Suprapubic skin (tissue), 4 donors: ENCODE measurements at places on chromosomes 5 and 9. TPM values are rescaled to one million over a fixed set of nuclear protein-coding genes. Genes with fewer than 3 reads are reported as not detected.

DNA sequence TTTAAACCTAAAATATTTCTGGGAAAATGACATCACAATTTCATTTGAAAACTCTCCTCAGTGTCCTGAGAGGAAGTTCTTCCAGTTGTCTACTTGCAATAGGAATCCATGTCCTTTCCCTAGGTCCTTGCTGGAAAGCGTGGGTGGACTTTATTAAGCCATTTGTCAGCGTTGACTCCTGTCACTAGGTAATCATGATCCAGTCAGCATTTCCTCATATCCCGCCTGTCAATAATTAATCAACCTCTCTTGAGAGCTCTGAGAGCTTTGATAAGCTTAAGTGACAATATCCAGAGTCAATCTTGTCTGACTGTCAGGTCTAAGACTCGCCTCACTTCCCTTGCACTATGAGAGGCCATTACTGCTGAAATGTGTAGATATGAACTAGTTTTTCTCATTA lies 107.2 kb upstream of the SLIT3 start:
- no peak for DNase-seq

- no peak for DNase-seq
Measured at GRCh38 chr9:4066120-4066519, 233.7 kb downstream of the GLIS3 start.

GRCh38 chr9:37309136-37309535 lies 113.4 kb upstream of the GRHPR start:
- DNase-seq, result no peak

- DNase-seq, result no peak
Measured at GRCh38 chr9:33318781-33319180, 28.5 kb downstream of the NFX1 start.

DNA sequence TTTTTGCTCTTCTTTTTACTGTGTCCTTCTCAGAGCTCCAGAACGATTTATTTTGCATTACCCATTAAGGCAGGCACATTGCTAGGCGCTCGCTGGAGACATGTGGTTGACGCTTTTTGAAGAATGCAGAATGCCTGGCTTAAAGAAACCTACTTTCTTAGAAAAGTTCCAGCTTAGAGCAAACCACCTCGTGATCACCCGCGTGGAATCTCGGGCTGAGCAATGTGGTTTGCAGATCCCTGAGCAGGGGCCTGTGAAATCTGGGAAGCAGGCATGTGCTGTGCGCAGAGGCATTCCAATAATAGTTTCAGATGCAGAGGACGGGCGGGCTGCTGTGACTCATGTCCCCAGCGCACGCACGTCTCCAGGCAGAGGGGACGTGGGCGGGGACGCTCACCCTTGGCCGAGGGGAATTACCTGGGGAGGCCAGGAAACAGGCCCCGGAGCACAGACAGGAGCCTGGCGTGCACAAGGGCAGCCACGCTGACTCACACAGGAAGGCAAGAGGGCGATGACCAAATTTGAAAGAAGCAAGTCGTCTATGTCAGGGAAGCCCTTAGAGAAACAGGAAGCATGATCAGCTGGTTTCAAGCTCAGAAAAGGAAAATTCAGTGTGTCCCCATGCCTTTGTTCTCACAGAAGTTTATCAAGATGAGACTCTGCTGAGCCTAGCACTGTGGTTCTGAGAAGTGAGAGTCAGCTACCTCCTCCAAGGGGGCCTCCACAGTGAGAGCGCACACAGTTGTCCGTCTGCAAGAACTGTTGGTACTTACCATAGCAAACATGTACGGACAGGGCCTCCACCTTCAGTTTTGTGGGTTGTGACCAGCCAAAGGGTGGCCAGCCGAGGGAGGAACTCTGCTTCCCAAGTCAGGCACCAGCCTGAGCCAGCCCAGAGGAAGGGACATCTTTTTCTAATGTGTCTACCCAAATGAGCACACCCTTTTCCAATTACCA lies 218.6 kb downstream of the PIK3R1 start:
- DNase-seq, result peak; percentile 94

DNA sequence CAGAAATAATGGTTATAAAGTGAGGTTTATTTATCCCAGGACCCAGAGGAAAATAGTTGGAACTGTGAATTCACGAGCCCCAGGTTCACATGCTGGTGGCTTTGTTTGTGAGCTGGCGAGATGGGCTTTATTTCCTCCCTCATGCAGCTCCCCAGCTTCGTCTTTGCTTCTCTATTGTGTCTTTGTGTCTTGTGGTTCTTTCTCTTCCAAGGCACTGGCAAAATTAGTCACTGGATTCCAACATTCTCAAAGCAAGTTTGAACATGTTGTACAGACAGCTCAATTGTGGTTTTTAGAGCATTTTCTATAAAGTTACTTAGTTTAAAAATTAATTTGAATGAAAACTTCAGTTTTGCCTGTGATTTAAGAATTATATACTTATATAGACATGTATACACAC lies 7.2 kb downstream of the NDUFS6 start:
- DNase-seq, result no peak

DNA sequence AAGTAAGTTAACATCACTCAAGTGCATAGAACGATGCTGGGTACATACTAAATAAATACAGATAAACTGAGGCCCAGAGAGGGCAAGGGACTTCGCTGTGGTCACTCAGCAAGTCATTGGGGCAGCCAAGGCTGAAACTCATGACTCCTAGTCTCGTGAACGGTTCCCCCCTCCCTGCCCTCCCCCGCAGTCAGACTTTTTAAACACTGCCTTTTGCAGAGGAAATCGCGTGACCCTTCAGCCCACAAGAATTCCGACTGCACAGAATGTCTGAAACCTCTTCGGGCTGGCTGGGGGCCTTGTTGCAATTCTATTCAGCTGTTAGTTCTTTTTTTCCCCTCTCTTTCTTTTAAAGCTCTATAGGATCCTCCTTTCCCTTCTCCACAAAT lies 28.1 kb downstream of the NEK6 start:
- DNase-seq, result no peak

DNA sequence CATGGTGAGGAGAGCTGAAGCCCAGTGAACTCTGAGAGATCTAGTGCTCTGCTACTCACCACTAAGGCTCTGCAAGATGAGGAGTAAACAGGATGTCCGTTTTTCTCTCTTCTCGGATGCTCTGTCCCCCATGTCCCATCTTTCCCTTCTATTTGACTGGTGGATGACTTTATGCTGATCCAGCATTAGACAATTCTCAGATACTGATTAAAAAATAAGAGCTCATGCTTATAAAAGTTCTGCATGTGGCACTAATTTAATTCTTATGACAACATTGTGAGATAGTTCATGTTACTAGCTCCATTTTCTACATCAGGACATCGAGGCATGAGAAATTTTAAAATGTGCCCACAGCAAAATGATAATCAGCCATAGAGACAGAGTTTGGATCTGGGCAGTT lies 77.0 kb downstream of the HMHB1 start:
- DNase-seq, result no peak

GRCh38 chr9:108609897-108610253 lies 245.9 kb downstream of the ACTL7B start:
- DNase-seq, result no peak

DNA sequence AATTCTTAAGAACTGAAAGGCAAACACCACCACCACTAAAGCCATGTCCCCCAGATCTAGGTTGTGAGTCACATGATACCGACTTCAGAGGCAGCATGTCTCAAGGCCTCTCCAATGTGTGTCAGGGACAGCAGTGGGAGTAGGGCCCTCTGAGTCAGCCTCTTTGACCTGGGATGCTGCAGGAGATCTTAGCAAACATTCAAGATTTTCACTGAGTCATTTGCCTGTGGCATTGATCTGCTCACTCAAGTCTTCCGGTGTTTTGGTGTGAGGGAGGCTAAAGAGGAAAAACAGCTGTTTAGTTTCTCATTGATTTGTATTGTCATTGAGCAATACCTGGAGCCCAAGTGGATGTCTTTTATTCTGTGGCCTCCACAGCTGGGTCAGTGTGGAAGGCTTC lies 36.1 kb downstream of the TMC1 start:
- no peak for DNase-seq

- no peak for DNase-seq
Measured at GRCh38 chr5:143243103-143243502, 160.4 kb downstream of the NR3C1 start.

DNA sequence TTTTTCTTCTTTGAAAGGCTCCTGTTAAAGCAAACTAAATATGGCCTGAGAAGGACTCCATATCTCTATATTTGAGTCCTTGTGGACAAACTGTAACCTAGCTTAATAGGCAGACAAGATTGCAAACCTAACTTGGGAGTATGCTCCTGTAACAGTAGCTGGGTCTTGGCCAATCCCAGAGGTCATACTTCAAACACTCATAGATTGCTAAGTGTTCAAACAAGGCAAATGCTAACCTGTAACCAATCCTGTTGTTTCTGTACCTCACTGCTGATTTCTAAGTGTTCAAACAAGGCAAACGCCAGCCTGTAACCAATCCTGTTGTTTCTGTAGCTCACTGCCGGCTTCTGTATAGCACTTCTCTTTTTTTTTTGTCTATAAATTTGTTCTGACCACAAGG lies 50.6 kb upstream of the CLK4 start:
- DNase-seq, result no peak

DNA sequence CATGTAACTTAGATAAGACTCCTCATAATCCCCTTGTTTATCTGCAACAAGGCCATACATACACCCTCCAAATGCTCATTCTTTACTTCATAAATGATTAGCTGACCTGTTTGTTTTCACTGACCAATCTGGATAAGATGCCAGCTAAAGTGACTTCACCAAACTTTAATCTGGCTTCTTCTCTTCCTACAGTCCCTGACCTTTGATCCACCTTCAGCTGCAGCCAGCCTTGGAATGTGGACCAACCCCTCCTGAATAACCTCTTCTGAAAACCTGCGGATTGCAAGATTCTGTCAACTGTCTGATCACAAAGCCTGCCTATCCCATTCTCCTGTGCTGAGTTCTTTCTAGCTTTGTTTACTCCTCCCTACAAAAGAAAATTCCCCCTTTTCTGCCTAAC lies 476.8 kb downstream of the LRRC70 start:
- DNase-seq, result no peak

- no peak for DNase-seq
Measured at GRCh38 chr9:121782514-121783110, 131.2 kb downstream of the DAB2IP start.

DNA sequence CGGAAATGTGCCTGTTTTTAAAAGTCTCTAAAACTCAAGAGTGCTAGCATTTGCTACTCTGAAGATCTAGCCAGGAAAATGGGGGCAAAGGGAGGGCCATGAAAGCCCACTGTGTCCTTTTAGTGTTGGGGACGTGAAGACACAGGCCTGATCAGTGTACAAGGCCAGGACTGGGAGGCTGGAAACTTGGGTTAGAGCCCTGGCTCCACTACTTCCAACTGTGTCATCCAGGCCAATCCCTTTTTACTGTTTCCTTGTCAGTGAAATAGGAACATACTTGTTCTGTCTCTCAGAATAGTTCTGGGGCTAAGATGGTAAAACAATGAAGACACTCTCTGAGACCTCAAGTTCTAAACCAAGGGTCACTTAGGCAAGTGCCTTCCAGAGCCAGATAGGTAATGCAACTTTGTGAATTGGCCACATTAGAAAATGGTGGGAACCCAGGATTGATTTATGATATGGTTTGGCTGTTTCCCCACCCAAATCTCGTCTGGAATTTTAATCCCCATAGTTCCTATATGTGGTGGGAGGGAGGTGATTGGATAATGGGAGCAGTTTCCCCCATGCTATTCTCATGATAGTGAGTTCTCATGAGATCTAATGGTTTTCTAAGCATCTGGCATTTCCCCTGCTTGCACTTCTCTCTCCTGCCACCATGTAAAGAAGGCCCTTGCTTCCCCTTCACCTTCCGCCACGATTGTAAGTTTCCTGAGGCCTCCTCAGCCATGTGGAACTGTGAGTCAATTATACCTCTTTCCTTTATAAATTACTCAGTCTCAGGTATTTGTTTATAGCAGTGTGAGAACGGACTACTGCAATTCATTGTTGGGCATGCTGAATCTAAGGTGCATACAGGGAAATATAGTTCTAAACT lies 30.4 kb upstream of the B4GALT1 start:
- no peak for DNase-seq

DNA sequence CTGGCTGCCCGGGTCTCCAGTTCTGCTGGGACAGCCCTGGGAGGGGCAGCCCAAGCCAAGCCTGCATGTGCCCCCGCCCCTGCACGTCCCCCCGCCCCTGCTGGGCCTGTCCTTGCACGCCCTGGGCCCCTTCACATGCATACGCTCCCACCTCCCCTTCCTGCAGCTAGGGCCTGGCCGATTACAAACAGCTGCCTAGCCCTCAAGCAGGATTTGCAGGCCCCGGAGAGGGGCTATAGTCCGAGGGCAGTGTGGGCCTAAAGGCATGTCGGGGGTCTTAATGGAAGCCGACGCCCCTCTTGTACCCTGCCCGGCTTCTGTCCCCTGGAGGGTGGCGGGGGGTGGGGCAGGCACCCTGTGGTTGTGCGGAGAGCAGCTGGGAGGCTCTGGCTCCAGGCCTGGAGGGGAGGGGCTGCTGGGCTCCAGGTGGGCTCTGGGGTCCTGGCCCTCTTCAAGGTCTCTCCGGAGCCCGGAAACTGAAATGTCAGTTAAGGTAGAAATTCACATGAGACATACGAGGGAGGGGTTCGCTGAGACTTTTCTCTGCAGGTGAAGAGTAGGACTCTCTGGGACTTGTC lies 16.9 kb downstream of the COL5A1 start:
- no peak for DNase-seq

DNA sequence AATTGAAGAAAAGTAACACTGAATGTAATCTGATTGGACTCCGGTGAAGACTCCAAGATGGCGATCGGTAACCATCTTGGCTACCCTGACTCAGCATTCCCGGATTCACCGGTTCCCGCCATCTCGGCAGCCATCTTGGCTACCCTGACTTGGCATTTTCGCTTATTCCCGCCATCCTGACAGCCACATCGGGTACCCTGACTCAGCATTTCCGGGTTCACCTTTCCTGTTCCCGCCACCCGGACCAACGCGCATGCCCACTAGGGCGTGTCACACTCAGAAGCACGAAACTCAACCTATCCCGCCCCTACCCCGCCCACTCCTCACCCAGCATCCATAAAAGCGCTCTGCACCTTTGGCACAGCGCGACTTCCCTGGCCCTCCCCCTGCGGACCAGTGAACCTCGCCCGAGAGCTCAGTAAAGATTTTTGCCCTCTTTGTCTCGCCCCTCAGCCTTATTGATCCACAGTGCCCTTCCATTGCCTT lies 17.2 kb downstream of the SPTLC1 start:
- DNase-seq, result peak; percentile 85

DNA sequence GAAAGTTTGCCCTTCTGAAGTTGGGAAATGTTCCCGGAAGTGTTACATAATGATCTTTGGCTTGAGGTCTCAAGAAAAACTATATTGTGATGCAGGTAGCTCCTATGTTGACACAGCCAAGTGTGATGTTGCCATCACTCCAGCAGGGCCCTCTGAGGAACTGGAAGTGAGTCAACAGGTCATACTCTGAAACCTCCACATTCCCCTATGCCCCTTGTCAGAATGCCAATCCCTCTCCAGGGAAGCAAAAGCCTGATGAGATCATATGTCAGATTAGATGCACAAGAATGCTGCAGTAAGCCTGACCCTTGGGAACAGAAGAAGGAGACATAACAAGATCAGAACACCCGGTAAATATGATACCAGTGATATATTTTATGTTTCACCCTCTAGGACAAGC lies 66.8 kb upstream of the ITGA2 start:
- no peak for DNase-seq

Gene GPR21
- total RNA-seq, result 1.0 TPM

Gene IRX1
- 5.4 TPM for total RNA-seq

Gene RNF180
- 17.6 TPM for total RNA-seq

Gene CDKN2B
- total RNA-seq, result 50.9 TPM
